ENCODE measurements at places on chromosomes 1 and 21.

- no peak for DNase-seq
These were observed 107.0 kb downstream of the NRIP1 start for GRCh38 chr21:14957836-14958235.

- no peak for DNase-seq
These were observed 9.0 kb downstream of the BLACAT1 start for GRCh38 chr1:205446828-205447227.

DNA sequence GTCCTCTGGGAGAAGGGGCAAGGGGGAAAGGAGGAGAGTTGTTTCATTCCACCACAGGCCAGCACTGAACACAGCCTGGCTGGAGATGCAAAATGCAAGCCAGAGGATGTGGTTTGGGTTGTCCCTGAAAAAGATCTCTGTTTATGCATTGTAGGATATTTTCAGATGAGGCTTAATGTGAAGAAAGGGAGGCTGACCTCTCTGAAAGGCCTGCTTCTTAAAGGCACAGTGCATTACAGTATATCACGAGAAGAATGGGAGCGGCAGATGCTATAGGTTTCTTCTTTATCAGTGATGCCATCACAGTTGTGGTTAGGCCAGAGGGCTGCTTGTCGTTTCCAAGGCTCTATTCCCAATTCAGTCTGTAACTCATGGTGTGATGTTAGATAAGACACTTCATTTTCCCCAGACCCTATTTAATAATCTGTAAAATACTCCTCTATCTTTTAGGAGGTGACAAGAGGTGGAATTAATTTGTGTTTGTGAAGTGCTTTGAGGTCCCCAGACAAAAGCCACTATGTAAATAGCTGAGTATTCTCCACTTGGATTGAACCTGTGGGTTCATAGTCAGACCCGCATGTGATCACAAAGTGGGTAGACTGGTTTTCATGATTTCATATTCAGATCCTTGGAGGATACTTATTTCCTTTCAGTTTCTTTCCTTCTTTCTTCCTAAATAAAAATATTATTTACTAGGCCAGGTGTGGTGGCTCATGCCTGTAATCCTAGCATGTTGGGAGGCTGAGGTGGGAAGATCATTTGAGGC lies 76.5 kb upstream of the WDR26 start:
- DNase-seq = no peak

- no peak for DNase-seq
These were observed 10.0 kb upstream of the TTC39A start for GRCh38 chr1:51340380-51340779.

- no peak for DNase-seq
These were observed 1.3 kb downstream of the AIRE start for GRCh38 chr21:44286716-44287632.

DNA sequence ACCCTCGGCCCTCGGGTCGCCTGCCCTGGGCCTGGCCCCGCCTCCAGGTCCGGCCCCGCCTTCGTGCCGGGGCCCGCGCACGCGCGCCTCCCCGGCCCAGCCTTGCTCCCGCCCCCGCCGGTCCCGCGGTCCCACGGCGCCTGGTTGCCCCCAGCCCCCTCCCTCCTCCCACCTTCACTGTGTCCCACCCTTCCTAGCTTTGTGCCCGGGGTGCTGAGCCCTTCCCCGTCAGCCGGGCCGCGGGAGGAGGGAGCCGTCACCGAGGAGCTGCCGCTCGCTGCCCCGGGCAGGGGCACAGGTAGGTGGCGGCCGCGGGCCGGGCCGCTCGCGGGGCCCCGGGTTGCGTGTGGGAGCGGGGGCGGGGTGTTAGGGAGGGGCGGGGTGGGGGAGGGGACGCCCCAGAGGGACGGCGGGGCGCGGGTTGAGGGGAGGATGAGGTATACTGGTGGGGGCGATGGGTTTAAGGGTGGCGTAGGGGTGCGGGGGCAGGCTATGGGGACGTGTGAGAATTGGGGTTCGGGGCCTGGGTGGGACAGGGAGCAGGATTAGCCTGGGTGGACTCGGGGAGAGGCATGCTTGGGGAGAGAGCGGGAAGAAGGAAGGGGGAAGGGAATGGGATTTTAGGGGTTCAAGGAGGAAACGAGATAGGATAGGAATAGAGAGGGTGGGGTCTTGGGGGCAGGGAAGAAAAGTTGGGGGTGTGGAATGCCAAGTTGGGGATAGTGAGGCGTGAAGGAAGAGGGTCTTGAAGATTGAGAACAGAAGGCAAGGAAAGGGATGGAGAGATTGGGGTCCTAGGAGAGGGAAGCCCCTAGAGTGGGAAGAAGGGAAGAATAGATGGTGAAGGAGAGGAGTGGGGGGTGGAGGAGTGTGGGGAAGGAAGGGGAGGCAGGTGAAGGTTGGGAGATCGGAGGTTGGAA lies at the start of gene LRRC42:
Gene LRRC42 (plus strand): TSS at position 99 of the 920 bp plus-strand sequence. CDS start 5,650 bp downstream, outside the sequence.
- no peak for DNase-seq

DNA sequence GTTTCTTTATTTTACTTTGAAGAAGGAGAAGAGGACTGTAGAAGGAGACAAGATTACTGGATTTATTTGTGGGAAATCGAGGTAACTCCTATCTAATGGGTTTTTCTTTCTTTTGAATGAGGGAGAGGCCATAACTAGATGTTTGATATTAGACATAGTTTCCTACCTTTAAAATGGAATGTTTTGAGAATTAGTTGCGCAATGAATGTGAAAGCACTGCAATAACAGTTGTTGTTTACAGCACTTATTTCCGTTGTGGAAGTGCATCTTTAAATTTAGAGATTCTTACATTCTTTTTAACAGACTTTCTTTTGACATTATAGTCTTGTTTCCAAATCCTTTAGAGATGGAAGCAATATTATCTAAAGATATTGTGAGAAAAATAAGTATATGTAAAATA lies 229.0 kb downstream of the SRGAP2C start:
- no peak for DNase-seq

- no peak for DNase-seq
These were observed 58.0 kb downstream of the HIVEP3 start for GRCh38 chr1:41860771-41861170.

- no peak for DNase-seq
These were observed 1.2 kb downstream of the SMIM1 start for GRCh38 chr1:3773572-3774275.

- no peak for DNase-seq
These were observed 19.0 kb downstream of the TRNAU1AP start for GRCh38 chr1:28571911-28572310.

DNA sequence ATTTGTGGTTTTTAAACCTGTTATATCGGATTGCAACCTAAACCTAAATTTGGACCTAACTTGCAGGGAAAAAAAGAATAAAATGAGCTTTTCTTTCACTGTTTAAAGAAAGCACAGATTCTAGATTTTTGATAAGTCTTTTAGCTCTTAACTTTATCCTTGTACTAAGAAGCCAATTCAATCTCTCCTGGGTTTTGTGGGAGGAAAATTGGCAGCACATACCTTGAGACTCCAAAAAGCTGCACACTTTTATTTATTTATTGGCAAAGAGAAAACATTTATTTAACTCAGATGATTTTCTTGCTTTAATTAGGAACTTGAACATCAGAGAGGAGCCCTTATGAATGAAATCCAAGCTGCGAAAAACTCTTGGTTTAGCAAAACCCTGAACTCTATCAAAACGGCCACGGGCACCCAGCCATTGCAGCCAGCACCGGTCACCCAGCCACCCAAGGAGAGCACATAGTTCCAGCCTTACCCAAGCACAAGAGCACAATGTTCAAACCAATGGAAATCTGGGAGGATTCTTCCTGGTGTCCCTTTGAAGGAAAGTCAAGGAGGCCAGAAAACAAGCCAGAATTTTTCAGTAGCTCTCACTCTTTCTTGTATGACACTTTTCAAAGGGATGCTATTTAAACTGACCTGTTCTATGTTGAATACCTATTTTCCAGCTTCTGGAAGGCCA lies 10.1 kb upstream of the CACYBP start:
- no peak for DNase-seq

- no peak for DNase-seq
These were observed 44.3 kb upstream of the CCDC27 start for GRCh38 chr1:3707939-3708328.

DNA sequence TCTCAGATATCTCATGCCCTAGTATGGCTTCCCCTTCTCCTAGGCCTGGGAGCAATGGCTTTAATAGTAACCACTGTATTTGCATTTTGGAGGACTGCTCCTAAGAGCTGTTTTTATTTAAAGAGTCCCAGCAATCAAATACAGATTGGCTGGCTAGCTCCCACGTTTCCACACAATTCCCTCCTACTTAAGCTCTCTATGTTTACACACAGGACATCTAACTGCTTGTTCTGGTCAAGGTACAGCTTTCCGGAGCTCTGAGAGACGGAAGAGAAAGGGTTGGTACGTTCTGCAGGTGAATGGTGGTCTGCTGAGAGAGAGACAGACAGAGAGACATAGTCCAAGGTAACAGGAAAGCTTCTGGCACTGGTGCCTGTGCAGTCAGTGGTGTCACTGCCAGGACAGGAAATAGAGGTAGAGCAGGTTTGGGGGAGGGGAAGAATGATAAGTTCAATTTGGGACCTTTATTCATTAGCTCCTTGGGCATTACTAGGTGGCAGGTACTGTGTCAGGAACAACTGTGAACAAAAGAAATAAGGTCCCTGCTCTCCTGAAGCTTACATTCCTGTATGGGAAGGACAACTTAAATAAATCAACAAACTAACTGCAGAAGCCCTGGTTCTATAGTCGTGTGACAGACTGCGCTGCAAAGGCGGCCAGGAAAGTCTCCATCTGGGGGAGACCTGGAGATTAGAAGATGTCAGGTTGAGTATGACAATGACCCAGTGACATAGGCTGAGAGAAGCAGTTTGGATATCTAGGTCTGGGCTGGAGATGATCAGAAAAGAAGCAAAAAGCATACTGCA lies 1.2 kb upstream of the SLC25A33 start:
- no peak for DNase-seq

- DNase-seq = no peak
These were observed 48.4 kb downstream of the FAAP20 start for GRCh38 chr1:2145946-2146835.

DNA sequence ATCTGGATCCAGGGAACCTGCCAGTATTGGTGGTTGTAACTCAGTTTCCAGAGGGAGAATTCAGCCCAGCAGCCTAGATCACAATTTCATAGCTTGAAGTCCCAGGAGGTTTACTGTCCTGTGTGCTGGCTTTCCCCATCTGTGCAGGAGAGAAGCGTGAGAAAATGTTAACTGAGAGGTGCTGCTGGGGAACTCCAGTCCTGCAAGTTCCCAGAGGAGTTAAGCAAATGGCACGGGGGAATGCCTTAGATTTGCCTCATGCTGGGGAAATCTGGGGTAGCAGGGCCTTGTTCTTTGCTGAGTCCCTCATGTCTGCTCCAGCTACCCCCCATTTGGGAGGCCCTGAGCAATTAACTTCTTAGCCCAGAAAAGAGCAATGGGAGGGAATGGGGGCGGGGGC lies 25.1 kb upstream of the SLAMF6 start:
- DNase-seq = no peak

DNA sequence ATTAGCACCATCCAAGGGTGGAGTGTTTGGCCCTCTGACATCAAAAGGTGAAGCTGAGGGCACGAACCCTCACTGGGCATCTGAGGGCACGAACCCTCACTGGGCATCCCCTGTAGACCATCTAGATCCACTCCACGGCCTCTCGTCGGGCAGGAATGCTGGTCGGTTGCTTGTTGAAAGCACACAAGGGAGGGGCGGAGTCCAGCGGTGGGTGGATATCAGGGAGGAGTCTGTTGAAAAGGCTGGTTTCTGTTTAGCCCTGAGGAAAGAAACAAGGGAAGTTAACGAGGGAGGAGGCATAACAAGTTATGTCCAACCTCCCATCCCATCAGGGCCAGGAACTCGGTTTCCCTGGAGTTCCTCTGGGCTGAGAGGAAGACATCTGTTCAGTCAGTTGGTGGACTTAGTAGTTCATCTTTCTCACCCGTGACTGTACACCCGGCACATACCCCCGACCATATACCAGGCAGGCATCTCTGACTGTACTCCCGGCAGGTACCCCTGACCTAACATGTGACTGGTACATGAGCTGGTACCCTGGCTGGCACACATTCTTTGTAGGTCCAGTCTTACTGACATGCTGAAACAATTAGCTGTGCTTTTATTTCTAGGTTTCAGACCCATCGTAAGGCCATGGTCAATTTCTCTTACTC lies 32.1 kb upstream of the PDE9A start:
- no peak for DNase-seq

GRCh38 chr1:247047260-247047659 lies 31.4 kb downstream of the ZNF670 start:
- no peak for DNase-seq

DNA sequence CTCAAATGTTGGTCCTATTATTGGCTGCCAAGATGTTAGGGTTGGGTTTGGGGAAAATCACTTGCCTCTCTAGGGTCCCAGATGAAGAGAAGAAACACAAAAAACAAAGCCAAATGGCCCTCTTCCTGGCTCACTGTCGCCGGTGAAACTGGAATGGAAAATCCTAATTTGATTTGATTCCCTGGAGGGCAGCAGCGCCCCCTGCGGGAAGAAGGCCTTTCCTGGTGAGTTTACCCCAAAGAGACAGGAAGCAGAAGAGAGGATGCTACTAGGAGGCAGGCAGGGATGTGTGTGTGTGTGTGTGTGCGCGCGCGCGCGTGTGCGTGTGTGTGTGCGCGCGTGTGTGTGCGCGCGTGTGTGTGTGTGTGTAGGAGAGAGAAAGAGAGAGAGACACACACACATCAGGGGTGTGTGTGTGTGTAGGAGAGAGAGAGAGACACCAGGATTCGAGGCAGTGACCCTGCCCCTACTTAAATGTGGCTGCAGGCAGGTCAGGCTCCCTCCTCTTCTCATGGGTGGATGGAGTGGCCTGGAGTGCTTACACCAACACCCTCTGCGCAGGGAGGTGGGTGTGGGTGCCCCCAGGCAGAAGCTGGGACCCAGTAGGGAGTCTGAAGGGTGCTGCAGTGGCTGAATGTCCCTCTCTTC lies 3.1 kb upstream of the SELENON start:
- peak; percentile 76 for DNase-seq

DNA sequence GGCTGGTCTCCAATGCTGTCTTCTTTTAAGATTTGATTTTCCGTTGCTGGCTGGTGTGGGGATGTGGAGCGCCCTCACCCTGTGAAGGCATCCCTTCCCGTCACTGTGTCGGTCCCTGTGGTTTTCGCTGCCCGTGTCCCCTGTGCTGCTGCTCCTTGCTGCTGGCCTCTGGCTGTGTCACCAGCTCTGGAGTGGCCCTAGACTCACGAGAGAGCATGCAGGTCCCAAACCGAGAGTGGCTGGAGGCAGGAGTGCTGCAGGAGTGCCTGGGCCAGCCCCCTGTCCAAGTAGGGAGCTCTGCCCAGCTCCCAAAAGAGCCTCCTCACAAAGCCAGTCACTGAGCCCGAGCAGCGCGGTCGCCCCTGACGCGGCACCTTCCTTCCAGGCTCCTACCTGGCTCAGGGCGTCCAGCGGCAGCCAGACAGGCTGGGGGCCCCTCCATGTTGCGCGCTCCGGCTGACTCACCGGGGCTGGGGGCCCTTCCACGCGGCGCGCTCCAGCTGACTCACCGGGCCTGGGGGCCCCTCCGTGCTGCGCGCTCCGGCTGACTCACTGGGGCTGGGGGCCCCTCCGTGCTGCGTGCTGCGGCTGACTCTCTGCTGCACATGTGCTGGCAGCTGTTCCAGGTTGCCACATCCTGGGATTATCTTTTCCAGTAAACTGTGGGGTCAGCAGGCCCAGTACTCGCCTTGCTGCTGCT lies 106.7 kb upstream of the COL6A1 start:
- no peak for DNase-seq
